ENCODE measurements at places on chromosomes 1 and 21.

DNA sequence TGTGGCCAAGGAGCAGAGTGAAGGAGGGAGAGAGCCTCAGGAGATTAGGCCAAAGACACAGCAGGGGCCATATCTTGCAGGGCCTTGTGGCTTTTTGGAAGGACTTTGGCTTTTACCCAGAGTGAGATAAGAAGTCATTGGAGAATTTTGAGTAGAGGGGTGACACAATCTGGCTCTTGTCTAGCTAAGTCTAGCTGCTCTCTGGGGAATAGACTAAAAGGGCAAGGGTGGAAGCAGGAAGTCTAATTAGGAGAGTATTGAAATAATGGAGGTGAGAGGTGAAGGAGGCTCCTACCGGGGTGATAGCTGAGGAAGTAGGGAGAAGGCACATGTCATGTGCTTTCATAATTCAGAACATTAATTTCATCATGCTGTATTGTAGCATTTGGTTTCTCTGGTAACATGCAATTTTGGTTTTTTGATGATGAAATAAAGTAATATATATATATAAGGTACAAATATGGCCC lies 34.3 kb upstream of the KCNA3 start:
- no peak for DNase-seq

DNA sequence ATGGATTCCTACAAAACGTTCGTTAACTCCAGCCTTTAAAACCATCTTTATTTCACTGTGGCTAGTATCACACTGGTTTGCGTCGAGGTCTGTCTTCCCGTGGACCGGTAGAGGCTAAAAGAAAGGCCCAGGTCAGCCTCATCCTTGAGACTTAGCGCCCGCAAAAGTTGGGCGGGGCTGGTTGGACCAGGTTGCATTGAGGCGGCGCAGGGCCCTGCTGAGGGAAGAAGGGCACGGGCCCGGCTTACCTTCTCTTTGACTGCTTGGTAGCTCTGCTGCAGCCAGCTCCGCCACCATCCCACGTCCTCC lies 455 bp downstream of the BSDC1 start:
- peak; percentile 16 for DNase-seq

DNA sequence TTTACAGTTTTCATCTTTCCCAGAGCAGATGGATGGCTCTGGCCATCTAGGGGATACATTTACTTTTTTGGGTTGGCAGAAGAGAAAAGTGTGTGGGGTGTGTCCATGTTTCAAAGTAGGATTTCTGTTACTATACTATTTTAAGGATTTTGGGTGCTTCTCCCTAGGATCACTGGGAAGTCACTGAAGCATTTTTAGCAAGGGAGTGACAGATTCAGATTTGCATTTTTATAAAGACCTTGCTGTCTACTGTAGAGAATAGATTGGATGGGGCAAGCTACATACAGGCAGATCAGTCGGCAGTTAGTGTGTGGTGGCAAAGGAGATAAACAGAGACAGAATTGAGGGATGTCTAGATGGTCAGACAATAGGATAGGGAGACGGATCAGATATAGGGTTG lies 122.5 kb downstream of the TBX19 start:
- no peak for DNase-seq

- DNase-seq: no peak
Measured at GRCh38 chr1:240706150-240706935, 94.4 kb upstream of the GREM2 start.

GRCh38 chr1:85607126-85607920 lies 26.8 kb downstream of the CCN1 start:
- DNase-seq: no peak

DNA sequence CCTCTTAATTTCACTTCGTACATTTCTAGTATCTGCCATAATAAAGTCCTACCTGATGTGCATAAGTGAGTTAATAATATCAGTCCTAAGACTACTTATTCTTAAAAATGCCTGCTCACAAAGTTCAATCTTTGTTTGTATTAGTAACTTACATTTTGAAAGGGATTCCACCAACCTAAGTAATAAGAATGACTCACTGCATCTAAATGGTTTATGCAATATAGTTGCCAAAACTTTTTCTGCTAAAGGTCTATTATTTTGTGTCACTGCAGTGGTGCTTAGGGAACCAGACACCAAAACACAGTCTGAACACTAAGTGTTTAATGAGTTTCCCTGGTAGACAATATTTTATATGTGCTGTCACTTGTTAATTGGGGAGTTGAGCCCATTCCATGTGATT lies 1.8 kb downstream of the ZNF669 start:
- no peak for DNase-seq

- no peak for DNase-seq
Measured at GRCh38 chr21:15534450-15534886, 195.3 kb upstream of the USP25 start.

DNA sequence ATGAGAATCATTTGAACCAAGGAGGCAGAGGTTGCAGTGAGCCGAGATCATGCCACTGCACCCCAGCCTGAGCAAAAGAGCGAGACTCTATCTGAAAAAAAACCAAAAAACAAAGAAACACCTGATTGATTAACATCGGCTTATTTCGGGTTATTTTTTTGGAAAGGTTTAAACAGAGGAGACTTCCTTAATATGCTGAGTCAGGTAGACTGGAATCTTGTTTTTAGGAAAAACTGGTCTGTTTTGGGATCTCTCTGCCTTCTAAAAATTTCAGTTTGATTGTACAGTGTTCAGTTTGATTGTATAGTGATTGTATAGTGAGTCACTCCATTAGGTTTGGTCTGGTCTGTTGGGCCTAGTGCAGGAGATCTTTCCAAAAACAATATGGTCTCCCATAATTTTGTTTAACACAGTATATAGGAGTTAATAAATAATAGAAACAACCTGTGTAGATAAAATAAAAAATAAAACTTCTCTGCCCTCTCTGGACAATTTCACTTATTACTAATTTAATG lies 196.3 kb upstream of the CHRM3 start:
- no peak for DNase-seq

DNA sequence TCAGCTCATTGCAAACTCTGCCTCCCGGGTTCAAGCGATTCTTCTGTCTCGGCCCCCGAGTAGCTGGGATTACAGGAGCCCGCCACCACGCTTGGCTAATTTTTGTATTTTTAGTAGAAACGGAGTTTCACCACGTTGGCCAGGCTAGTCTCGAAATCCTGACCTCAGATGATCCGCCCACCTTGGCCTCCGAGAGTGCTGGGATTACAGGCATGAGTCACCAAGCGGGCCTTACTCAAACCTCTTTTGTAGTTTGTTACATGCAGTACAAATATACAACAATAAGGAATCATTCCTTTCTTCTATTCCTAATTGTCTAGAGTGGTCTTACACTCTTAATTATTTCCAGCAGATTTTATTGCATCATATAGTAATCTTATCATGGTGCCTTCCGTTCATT lies 16.6 kb downstream of the SPATA17 start:
- no peak for DNase-seq

DNA sequence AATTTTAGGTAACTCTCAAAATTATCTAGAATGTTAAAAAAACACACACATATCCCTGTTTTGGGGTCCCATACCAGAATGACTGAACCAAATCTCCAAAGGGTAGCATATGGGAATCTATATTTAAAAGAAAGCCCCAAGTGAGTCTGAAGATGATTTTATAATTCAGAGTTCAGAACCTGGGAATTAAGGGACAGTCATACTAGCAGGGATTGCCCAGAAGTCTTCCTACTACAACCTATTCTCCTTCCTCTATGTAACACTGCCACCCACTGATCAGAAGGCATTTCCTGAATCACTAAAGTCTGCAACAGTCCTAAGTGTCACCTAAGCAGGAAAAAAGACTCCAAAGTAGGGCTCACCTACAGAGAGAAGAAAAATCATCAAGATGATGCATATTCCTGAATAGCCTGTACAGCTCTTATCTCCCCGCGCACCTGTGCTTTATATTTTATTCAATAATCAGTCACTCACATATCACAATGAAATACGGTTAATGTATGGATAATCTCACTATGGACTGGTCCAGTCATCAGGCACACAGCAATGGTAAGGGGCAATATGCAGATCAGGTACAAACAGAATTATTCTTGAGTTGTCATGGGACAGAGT lies 4.9 kb downstream of the RGS1 start:
- DNase-seq: peak; percentile 44

DNA sequence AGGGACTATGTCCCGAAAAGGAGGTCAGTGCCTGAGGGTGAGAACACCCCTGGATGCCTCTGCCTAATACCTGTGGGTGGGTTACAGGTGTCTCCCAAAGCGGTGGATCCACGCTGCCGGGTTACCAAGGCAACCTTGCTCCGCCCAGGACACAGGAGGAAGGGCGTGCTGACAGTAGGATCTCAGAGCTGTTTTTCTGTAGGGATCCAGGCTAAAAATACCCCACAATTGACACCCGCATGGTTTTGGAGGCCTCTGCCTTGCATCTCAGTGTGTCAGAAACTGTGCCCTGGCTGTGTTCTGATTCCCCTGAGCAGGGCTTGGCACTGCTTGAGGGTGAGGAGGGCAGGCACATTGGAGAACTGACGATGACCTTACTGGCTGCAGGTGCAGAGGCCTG lies 118.0 kb downstream of the IER5 start:
- no peak for DNase-seq

- no peak for DNase-seq
Measured at GRCh38 chr1:58619286-58620054, 42.4 kb upstream of the TACSTD2 start.

DNA sequence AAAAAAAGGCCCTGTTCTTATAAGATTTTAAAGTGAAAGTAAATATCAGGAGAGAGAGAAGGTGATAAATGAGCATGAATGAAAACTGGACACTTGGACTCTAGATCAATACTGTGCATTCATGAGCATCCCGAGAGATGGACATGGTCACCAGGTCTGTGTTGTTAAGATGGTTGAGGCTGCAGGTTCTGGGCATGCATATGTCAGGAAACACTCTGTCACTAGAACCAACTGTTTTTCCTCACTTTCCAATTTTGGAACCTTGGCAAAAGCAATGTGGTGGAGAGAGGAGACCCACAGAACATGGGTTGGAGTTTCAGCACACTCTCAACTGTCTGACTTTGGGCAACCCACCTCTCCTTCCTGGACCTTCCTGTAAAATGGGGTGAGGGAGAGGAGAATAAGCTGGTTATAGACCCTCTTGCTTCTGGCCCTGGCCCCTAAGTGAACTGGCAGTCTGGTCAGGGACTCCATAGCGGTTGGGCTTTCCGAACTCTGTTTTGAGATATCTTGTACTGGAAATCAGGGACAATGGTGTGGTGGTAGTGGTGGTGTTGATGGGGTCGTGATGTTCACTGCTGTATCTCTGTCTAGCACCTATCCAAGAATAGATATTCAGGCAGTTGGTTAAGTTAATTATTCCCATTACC lies 4.2 kb downstream of the MAN1C1 start:
- no peak for DNase-seq

DNA sequence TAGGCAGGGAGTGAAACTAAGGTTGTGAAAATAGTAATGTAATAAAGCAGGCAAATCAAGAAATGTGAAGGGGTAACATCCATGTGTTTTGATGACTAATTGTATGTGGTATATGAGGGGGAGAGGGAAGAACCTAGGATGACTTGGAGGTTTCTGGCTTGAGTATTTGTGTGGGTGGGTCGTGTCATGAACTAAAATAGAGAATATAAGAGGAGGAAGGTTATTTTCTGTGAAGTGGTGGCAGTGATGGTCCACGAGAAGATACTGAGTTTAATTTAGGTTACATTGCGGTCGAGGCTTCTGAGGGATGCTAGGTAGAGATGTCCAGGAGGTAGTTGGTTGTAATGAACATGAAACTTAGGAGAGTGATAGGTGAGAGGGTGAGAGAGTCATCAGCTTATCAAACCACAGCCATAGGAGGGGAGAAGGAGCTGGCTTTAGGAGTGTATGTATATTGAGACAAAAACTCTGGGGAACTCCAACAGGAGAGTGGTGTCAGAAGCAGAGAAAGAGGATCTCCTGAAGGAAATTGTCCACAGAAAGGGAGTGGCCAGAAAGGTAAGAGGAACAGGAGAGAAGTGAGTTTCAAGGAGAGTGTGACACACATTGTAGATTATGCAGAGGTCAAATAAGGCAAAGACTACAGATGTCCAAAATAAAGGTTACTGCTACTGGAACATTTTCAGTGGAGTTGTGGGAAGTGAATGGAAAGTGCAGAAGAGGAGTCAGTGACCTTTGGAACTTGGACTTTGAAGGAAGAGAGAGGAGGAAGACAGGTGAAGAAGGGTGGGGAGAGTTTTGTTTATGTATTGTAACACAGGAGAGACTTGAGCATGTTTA lies 89.0 kb upstream of the MACF1 start:
- no peak for DNase-seq

Data from CD4-positive, alpha-beta T cell treated with Interleukin-15 for 4 hours (primary cell).